ENCODE measurements at places on chromosomes 7 and 10.

GRCh38 chr7:21128062-21128817, 299.6 kb upstream of the SP4 start:
- no peak for DNase-seq

- no peak for DNase-seq
Observed at GRCh38 chr10:122450353-122450990, 4.0 kb upstream of the ARMS2 start.

GRCh38 chr7:38306171-38306570, 32.7 kb upstream of the TARP start:
- no peak for DNase-seq

GRCh38 chr10:24721229-24722106, 2.2 kb downstream of the ARHGAP21 start:
- no peak for DNase-seq

GRCh38 chr10:21205328-21205727, 308.2 kb upstream of the NEBL start:
- DNase-seq = no peak

DNA sequence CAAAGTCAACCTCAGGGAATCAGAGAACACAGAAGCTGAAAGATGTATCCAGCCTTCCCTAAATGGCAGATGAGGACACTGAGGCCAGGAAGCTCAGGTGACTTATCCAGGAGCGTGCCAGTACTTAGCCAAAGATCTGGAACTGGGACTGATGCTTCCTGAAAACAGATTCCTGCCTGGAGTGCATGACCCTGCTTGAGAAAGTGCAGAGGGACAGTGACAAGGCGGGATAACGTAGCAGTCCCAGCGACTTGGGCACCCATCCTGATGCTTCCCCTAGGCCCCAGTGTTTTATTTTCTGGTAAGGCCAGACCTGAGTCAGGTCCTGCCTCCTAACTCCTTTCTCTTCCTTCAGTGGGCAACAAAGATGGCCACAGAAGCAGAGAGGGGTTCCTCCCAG, 48.6 kb downstream of the KIAA1217 start:
- no peak for DNase-seq

GRCh38 chr7:31432176-31432575, 81.7 kb upstream of the ITPRID1 start:
- no peak for DNase-seq

- no peak for DNase-seq
Observed at GRCh38 chr7:28520074-28521015, 108.0 kb downstream of the CREB5 start.

- no peak for DNase-seq
Observed at GRCh38 chr7:46210467-46210866, 289.4 kb upstream of the IGFBP3 start.
